ENCODE measurements at places on chromosomes 16 and 17.

DNA sequence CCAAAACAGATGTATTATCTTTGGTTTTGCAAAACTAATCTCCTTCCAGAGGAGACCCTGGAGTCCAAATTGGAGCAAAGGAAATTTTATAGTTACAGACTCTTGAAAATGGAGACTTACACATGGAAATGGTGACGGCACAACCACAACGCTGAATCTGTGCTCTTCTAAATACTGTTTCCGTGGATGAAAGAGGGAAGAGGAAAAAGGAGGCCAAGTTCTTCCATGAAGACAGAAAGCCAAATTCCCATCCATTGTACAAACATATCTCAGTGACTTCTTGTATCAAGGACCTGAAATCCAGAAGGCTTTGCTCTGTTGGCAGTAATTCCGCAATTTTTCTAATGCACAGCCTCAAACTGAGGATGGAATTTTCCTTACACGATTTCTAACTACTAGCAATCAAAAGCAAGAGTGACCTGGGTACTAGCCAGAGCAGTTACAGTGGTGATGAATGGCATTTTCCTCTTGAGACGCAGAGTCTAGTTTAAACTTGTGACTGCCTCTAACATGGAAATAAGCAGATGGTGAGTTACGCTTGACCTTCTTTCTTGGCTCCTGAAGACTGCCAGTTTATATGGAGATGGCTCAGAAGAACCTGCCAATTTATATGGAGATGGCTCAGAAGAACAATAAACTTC is 38.5 kb downstream of the VPS53 start:
- no peaks in the 10 kb centered on the region for H3K27me3 ChIP-seq
- H3K4me1 ChIP-seq: peaks cover 21% of the 10 kb centered on the region
- peak overlapping the region; percentile 64 for H3K27ac ChIP-seq
- no peak overlapping the region for H3K4me3 ChIP-seq
- peak; percentile 67 for DNase-seq

- peak overlapping the region; percentile 73 for H3K27ac ChIP-seq
- DNase-seq: no peak
- peaks cover 40% of the 10 kb centered on the region for H3K36me3 ChIP-seq
- no peaks in the 10 kb centered on the region for H3K27me3 ChIP-seq
- H3K4me1 ChIP-seq: peaks cover 16% of the 10 kb centered on the region
- H3K4me3 ChIP-seq: no peak overlapping the region
These were observed 73.5 kb downstream of the GTF3C1 start for GRCh38 chr16:27476240-27476639.

DNA sequence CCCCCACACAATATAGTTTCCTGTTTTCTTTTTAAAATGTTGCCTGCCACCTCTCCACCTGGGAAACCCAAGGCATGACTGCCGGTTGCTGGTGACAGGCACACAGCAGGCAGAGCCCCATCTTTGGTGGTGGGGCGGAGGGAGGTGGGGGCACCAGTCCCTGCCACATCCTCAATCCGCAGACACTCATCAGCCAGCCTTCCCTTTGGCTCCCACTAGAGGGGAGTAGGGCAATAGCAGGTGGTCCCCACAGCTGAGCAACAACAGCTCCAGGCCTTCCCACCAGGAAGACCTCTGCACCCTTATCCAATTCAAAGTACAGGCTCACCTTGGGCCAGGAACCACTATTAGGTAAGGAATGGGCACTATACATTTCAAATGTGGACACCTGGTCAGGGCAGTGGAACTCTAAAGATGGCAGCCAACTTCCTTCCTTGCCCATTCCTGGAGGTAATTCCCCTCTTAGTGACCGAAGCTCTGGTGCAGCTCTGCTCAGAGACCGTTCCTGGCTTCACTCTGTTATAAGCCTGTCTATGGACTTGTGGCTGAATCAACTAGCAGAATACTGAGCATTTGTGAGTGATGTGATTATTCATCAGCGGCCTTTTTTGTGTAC is 13.9 kb downstream of the RECQL5 start:
- H3K4me3 ChIP-seq: no peak overlapping the region
- H3K27ac ChIP-seq: no peak overlapping the region
- H3K36me3 ChIP-seq: peaks cover 4% of the 10 kb centered on the region
- no peaks in the 10 kb centered on the region for H3K4me1 ChIP-seq

- no peak overlapping the region for H3K27ac ChIP-seq
- H3K4me1 ChIP-seq: no peaks in the 10 kb centered on the region
- H3K4me3 ChIP-seq: no peak overlapping the region
- no peaks in the 10 kb centered on the region for H3K27me3 ChIP-seq
- no peak for DNase-seq
- H3K36me3 ChIP-seq: no peaks in the 10 kb centered on the region
These were observed 350.8 kb downstream of the WWOX start for GRCh38 chr16:78450255-78450654.

DNA sequence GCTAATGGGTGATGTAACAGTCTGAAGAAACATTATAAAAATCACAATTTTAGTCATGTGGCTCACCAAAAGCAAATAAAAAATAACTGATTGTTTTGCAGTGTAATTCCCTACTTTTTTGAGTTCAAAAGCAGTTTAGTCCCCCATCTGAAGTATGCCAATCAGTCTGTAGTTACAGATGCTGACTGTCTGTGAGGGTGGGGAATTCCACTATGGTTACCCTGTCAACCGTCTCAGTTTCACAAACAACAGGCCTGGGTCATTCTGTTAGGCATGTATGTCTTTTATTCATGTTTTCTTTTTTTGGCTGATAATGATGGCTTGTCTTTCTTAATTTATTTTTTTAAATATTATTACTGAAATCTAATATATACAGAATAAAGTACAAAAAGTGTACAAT is 69.3 kb downstream of the STXBP4 start:
- H3K27ac ChIP-seq: no peak overlapping the region

DNA sequence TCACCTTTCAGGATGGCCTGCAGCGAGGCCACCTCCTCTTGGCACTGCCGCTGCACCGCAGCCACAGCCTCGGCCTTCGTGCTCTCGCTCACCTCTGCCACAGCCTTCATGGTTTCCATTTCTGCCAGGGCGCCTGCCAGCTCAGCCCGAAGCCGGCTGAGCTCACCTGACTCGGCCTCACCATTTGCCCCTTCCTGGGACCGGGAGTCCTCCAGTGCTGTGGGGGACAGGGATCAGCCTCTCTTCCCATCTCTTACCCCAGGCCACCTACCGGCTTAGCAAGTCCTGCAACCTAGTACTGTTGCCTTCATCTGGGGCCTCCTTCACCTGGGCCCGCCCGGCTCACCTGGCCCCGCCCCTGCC is 658 bp downstream of the RABEP2 start:
- no peak for DNase-seq
- H3K36me3 ChIP-seq: no peaks in the 10 kb centered on the region
- no peaks in the 10 kb centered on the region for H3K27me3 ChIP-seq
- H3K4me1 ChIP-seq: no peaks in the 10 kb centered on the region
- peak overlapping the region; percentile 85 for H3K4me3 ChIP-seq
- no peak overlapping the region for H3K27ac ChIP-seq

- H3K4me1 ChIP-seq: peaks cover 18% of the 10 kb centered on the region
- no peak overlapping the region for H3K27ac ChIP-seq
- H3K4me3 ChIP-seq: no peak overlapping the region
- no peak for DNase-seq
These were observed 136.5 kb downstream of the CMIP start for GRCh38 chr16:81581107-81581506.

DNA sequence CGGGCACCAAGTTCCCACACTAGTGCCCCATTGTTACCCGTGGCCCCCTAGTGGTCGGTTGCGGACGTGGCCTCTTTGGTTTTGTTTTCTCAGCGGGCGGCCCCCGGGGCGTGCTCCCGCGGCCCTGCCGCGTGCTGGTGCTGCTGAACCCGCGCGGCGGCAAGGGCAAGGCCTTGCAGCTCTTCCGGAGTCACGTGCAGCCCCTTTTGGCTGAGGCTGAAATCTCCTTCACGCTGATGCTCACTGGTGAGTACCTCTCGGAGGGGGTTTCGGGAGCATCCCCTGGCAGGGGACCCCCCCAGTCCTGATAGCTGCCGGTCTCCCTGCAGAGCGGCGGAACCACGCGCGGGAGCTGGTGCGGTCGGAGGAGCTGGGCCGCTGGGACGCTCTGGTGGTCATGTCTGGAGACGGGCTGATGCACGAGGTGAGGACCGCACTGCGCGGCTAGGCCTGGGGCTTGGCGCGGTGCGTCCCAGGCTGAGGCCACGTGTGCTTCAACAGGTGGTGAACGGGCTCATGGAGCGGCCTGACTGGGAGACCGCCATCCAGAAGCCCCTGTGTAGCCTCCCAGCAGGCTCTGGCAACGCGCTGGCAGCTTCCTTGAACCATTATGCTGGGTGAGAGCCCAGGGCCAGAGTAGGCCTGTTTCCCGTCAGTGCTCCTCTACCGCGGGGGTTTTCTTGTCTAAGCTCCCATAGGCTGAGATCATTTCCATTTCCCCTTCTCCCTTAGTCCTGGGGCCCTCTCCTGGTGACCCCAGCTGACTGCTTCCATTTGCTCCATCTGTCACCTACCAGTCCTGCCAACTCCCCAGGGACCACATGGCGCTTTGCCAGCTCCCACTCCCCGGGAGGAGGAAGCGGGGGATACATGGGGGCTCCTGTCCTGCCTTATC is 1.7 kb downstream of the SPHK1 start:
- H3K36me3 ChIP-seq: peaks cover 9% of the 10 kb centered on the region
- peaks cover 22% of the 10 kb centered on the region for H3K4me1 ChIP-seq
- no peaks in the 10 kb centered on the region for H3K27me3 ChIP-seq

- peak overlapping the region; percentile 29 for H3K4me3 ChIP-seq
- no peaks in the 10 kb centered on the region for H3K4me1 ChIP-seq
- H3K27me3 ChIP-seq: peaks cover 99% of the 10 kb centered on the region
- H3K27ac ChIP-seq: no peak overlapping the region
- H3K36me3 ChIP-seq: no peaks in the 10 kb centered on the region
These were observed 2.0 kb downstream of the PRAC2 start for GRCh38 chr17:48725004-48725287.

DNA sequence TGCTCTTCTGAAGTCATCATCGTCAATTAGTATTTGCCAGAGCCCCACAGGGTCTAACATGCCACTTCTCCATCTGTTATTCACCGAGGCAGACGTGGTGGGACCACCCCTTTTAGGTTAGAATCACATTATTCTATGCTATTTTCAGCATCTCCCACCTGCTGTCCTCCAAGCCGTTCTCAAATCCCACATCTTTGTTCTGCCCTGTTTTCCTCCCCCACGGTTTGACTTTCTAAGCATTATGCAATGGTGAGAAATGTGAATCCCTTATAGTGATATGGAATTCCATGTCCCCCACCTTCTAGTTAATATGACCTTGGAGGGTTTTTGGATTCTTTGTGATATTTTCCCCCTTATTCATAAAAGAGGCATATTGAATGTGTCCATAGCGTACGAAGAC is 634.1 kb upstream of the RBFOX1 start:
- H3K4me1 ChIP-seq: no peaks in the 10 kb centered on the region
- no peak for DNase-seq
- no peak overlapping the region for H3K4me3 ChIP-seq
- H3K27ac ChIP-seq: no peak overlapping the region

DNA sequence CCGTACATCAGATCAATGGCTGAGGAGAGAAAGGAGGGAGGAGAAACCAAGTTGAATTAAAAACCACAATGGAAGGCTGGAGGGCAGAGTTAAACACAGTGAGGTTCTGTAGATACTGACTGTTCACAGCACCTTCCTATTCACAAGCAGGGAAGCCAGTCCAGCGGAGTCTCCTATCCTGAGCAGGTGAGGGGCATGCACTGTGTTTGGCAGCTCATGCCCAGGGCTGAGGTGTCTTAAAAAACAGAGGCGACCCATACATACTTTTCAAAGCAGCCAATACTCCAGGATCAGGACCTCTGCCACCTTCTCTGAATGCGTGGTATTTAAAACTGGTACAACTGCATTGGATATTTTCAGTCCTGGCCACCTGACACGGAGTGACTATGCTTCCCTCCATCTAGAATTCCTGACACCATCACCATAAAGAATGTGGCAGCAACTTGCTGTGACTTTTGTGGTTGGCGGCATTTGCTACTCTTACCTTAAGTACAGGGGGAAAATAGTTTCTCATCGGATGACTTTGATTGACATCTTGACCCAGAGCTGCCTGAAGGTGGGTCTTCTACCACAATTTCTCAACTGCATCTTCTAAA is 21.5 kb downstream of the USP22 start:
- no peaks in the 10 kb centered on the region for H3K27me3 ChIP-seq
- no peak overlapping the region for H3K27ac ChIP-seq
- peaks cover 68% of the 10 kb centered on the region for H3K36me3 ChIP-seq
- no peaks in the 10 kb centered on the region for H3K4me1 ChIP-seq
- no peak for DNase-seq
- H3K4me3 ChIP-seq: no peak overlapping the region

DNA sequence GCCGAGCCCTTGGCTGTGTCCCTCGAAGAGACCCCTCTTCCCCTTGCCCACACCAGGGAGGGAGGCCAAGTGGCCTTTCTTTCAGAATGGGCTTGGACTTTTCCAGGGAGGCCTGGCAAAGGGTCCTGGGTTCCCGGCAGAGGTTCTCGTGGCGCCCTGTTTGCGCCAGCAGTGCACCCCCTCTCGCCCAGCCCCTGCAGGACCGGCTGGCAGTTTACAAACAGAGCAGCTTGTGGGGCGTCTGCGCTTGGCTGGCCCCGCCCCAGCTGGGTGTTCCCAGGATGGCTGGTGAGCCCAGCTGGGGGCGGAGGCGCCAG is 137.8 kb upstream of the CIBAR2 start:
- no peak for DNase-seq
- H3K36me3 ChIP-seq: no peaks in the 10 kb centered on the region
- no peak overlapping the region for H3K4me3 ChIP-seq
- no peak overlapping the region for H3K27ac ChIP-seq
- H3K27me3 ChIP-seq: no peaks in the 10 kb centered on the region
- H3K4me1 ChIP-seq: no peaks in the 10 kb centered on the region

DNA sequence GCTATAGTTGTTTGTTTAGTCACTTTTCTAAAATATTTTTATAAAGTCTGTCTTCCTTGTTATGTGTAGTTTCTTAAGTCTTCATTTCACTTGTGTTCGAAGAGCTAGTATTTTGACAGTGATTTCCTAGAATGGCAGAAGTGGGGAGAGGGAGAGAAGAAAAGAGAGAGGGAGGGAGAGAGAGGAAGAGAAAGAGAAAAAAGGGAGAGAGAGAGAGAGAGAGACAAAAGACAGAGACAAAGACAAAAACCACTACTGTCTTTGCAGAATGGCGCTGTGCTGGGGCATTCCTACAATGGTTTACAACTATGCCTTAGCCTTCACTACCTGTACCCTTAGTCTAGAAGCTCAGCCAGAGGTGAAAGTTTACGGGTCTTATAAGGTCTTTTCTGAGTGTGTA is 90.5 kb downstream of the CA4 start:
- H3K27me3 ChIP-seq: no peaks in the 10 kb centered on the region

DNA sequence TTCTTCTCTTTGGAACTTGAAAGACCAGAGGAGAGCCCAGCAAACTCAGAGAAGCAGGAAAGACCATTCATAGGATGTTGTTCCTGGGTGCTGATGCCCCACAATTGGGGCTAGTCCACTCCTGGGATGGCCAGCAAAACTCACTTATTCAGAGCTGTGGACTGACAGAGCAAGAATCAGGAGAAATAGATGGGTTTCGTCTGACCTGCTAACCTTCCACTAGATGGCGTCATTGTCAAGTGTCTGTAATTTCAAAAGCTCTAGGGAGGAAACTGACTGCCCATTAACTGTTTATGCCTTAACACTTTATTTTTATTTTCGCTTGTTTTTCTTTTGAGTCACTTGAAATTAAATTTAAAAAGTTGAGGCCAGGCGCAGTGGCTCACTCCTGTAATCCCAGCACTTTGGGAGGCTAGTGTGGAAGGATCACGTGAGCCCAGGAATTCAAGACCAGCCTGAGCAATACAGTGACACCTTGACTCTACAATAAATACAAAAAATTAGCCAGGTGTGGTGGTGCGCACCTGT is 28.7 kb upstream of the MILR1 start:
- H3K36me3 ChIP-seq: no peaks in the 10 kb centered on the region
- no peak overlapping the region for H3K27ac ChIP-seq
- peak; percentile 85 for DNase-seq
- H3K4me1 ChIP-seq: peaks cover 6% of the 10 kb centered on the region
- H3K4me3 ChIP-seq: no peak overlapping the region
- H3K27me3 ChIP-seq: no peaks in the 10 kb centered on the region

- DNase-seq: no peak
- H3K36me3 ChIP-seq: no peaks in the 10 kb centered on the region
- no peaks in the 10 kb centered on the region for H3K27me3 ChIP-seq
These were observed 195.9 kb upstream of the TBX2 start for GRCh38 chr17:61203671-61204131.
